ENCODE measurements at places on chromosomes 1 and 21.
A peak's percentile ranks its signal among the peaks of the same experiment; 100 is the strongest.

DNA sequence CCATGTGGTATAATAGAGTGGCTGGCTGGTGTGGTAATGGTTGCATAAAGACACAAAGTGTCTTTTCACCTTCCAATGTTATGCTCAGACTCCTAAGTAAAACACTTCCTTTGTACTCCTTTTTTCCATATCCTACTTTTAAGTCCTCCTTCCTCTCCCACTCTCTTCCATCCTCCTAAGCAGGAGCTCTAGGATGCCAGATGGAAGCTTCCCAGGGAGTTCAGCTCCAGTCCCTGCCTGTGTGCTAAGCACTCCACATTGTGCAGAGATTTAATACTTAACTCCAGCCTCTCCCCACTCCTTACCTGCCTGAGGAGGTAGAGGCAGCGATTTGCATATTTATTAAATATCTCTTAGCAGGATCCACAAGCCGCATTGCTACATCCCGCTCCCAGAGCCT is 60.5 kb upstream of the IGSF21 start:
- no peak for DNase-seq

DNA sequence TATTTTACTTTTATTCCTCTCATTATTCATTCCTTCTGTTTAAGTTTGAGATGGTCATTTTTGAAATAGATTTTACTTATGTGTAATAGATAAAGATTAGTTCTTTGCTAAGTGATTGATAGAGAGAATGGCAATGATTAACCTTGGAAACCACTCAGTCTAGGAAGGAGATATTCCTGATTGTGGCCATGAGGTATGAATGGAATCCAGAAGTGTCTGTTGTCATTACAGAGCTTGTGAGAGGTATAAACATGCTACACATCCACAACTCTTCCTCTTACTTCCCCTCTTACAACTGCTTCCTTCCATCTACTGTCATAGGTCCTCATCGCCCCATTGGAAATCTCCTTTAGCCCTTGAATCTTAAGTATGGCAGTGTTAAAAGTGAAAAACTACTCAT is 988.8 kb upstream of the B3GALT2 start:
- DNase-seq: no peak

GRCh38 chr1:55375617-55376258 is 160.6 kb upstream of the USP24 start:
- DNase-seq: peak; percentile 37

- no peak for DNase-seq
These were observed 6.2 kb downstream of the NECTIN4 start for GRCh38 chr1:161082996-161083747.

- DNase-seq: no peak
These were observed 128.0 kb downstream of the USP25 start for GRCh38 chr21:15857740-15858139.

DNA sequence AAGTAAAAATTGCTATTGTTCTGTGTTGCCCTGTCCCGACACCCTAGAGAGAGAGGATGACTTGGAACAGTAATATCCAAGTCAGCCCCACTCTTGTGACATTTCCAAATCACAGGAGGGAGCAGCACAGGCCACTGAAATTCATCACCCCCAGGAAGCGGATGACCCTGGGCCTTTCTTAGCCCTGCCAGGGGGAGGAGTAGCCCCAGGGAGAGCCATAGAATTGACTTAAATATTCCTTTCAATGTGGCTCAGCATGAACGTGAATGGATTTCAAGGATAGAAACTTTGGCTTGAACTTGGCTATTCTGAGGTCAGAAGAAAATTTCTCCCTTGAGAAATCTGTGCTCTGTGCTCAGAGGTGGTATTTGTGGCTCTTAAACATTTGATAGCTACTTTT is 80.6 kb downstream of the CENPF start:
- DNase-seq: no peak

DNA sequence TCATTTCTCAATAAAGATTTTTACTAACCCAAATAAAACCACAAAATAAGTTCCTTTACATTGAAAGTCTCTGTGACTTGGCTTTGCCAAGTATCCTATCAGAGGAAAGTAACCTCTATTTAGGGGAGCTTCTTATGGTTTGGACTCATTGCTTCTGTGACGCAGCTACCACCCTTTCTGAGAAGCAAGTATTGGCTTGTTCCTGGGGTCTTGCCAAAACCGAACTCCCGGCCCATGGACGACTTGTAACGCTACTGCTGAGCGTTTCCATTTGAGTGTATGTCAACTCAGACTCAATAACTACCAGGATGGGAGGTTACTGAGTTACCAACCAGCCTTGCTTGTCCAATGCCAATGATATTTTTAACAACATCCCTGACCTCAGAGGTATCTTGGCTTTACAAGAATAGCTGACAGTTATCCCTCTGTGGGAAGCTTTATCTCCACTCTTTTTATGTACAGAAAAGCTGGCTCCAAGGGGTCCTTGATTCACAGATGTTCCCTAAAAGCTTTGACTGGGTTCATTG is 911.9 kb downstream of the TTLL7 start:
- no peak for DNase-seq

GRCh38 chr1:42529724-42530181 is 66.7 kb downstream of the CCDC30 start:
- peak; percentile 2 for DNase-seq

DNA sequence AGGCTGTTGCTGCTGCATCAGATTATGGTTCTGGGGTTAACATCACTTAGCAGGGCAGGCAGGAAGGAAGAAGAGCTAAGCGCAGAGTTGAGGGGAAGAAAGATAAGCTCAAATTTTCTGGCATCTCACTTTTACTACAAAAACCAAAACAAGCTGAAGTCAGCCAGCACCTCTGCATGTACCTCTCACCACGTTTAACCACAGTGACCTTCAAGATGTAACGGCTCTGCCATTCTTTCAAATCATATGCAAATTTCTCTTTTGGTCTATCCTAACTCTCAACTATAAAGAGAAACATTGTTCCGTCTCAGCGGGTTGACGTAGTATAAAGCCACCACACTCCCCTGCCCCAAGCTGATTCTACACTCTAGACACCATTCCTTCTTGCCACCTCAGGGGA is 154.4 kb downstream of the OMA1 start:
- no peak for DNase-seq

DNA sequence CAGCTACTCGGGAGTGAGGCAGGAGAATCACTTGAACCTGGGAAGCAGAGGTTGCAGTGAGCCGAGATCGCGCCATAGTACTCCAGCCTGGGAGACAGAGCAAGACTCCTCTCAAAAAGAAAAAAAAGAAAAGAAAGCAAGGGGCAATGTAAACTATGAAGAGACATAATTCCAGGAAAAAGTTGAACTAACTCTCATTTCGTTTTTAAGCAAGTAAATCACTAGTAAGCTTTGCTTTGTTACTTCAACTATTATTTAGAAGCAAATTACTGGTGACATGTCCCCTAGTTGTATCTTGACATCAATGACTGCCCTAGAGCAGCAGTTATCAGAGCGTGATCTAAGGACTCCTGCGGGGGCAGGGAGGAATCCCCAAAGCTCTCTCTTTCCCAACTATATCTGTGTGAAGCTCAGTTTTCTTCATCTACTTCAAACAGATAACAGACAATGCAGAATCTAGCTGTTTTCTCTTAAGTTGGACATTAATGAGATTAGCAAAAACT is 18.7 kb downstream of the CLSTN1 start:
- no peak for DNase-seq

DNA sequence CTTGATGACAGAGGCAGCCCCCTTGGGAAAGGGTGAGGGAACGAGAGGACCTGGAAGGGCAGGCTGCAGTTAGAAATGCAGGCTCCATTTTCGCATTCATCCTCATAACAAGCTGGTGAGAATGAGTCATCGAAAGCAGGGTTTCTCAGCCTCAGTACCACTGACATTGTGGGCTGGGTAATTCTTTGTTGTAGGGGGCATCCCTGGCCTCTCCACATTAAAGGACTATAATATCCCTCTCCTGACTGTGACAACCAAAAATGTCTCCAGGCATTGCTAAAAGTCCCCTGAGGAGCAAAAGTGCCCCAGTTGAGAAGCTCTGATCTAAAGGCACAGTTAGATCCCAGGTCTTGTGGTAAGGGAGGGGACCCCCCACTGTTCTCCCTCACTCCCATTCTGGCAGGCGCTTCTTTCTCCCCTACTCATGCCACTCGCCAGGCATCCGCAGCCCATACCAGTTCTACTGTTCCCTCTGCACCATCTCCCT is 20.4 kb downstream of the KCNN3 start:
- peak; percentile 44 for DNase-seq

- DNase-seq: no peak
These were observed 162.4 kb downstream of the PLPPR5 start for GRCh38 chr1:98842241-98842640.

DNA sequence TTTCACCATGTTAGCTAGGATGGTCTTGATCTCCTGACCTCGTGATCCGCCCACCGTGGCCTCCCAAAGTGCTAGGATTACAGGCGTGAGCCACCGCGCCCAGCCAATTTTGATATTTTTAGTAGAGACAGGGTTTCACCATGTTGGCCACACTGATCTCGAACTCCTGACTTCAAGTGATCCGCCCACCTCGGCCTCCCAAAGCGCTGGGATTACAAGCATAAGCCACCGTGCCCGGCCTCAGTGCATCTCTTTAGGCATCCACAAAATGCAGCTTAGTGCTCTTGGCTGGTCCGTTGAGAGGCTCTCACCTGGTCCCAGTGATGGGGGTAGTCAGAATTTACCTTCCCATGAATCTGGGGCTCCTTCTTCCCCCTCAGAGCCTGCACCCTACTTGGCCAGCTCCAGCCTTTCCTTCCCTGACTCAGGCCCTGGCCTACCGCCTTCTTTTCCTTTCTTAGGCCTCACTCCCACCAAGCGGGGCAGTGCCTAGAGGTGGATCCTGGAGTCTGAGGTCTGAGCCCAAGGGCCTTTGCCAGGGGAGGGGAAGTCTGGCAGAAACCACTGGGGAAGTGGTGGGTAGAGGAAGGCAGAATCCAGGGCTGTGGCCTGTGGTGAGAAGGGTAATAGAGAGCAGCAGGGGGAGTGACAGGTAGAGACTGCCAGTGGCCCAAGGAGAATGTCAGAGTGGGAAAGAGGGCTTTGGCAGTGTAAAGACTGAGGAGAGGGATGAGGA is 3.7 kb downstream of the LENEP start:
- no peak for DNase-seq

GRCh38 chr1:28104866-28105467 is 16.6 kb upstream of the EYA3 start:
- no peak for DNase-seq

GRCh38 chr1:160682983-160683865 is 28.4 kb downstream of the CD48 start:
- DNase-seq: no peak

GRCh38 chr21:21187579-21187978 is 189.4 kb downstream of the NCAM2 start:
- DNase-seq: no peak

GRCh38 chr1:61004262-61005003 is 77.9 kb upstream of the NFIA start:
- no peak for DNase-seq

GRCh38 chr1:46529031-46529630 is 22.3 kb downstream of the KNCN start:
- DNase-seq: no peak

DNA sequence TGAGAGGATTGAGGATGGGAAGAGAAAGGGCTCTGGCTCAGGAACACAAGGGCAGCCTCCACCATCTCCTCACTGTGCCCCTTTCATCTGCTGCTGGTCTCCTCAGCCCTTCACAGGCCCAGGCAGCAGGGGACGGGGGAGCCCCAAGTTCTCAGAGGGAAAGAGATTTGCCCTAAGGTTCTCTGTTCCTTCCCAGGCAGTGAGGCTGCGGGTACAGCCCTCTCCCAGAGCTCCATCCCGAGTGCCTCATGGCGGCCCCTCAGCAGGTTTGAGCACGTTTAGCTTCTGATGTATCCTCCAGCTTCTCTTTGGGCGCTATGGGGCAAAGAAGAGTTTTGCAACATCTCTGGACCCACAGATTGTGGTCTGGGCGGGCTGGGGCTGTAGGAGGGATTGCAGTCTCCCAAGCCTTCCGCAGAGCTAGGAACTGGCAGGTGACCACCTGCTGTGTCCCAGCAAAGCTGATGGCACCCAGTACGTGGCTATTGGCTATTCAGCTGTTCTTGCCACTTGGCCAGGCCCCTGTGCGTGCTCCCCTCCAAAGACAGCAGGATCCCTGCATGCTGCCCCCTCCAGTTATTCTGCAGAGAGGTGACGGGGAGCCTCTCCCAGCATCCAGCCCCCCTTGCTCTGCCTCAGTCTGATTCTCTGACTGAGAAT is 10.1 kb downstream of the DISP3 start:
- DNase-seq: no peak

- DNase-seq: no peak
These were observed 465.2 kb downstream of the AJAP1 start for GRCh38 chr1:5119366-5120234.

GRCh38 chr21:31772674-31773555 is 41.0 kb upstream of the SCAF4 start:
- DNase-seq: no peak

- no peak for DNase-seq
These were observed 407.9 kb downstream of the VAV3 start for GRCh38 chr1:107557095-107557494.
